ENCODE measurements at places on chromosomes 12 and 14.

DNA sequence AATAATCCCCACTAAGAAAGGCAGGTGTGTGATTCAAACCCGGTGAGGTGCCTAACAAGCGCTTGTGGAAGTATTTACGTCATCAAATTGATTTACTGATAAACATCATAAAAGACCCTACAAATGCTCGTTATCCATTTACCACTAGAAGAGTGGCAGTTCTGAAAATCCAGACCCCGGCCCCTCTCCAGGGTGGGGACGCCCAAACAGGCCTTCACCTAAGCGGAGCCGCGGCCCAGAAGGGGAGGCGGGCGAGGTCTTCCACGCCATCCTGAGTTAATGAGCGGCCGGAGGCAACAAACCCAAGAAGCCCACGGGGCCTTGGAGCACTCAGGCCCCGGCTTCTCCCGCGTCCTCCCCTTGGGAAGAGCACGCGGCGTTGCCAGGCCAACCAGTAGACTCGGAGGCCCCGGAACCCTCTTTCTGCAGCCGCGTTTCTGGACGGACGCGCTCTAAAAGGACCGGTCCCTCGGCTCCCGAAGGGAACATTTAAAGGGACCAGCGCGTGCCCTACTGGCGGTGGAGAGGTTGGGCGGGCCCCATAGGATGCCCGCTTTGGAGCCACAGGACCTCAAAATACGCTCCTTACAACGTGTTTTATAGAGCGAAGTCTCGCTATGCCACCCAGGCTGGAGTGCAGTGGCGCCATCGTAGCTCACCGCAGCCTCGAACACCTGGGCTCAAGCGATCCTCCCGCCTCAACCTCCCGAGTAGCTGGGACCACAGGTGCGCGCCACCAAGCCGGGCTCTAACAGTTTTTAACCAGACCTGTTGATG lies 3.5 kb downstream of the PTPN21 start:
- peak; percentile 76 for DNase-seq

DNA sequence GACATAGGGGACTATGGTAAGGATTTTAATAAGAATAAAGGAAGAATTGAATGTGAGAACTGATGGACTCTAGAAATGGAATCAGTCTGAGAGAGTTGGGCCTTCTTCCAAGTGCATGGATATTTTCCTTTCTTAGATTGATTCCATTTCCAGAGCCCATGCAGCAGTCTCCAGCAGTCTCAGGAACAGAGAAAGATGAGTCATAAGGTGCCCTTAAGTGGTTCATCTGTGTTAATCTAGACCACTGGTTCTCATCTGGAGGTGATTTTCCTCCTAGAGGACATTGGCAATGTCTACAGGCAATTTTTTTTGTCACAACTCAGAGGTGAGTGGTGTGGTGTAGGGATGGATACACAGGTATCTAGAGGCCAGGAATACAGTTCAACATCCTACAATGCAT lies 25.9 kb downstream of the TRIM9 start:
- DNase-seq: no peak

DNA sequence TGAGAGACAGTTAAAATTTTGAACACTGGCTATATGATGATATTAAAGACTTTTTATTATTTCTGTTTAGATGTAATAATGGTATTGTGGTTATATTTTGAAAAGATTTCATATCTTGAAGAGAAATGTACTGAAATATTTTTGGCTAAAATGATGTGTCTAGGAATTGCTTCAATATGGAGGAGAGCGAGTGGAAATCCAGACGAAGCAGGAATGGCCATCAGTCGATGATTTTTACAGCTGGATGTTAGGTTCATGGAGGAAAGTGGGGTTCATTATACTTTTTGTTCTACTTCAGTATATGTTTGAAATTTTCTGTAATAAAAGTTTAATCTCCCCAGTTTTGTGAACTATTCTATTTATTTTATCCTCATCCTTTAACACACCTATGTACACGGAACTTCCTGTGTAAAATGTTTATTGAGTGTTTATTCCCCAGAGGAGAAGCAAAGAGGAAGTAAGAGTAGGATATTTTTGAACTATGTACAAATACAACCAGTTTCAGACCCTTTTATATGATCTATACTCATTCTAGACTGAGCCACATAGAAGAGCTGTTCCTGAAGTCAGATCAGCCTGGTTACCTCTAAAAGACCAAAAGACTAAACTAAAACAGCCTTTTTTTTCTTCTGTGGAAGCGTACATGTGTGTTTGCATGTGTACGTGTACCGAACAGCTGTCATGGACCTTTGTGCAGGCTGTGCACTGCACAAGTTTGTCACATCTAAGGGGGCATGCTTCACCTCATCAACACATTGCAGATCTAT lies 211.0 kb upstream of the NUDT4 start:
- no peak for DNase-seq

GRCh38 chr12:13152756-13153155 lies 43.8 kb upstream of the EMP1 start:
- DNase-seq: no peak

DNA sequence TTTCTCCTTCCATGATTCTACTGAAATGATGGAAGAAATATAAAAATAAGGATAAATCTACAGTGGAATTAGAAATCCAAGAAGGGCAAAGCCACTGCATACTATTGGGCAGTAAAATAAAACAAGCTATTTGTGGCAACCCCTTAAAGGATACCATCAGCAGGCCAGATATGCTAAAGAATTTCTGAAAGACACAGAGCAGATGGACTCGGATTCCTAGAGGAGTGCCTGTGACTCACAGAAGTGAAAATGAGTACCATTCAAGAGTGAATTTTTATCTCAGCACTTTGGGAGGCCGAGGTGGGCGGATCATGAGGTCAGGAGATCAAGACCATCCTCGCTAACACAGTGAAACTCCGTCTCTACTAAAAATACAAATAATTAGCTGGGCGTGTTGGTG lies 318.1 kb downstream of the LRIG3 start:
- no peak for DNase-seq

GRCh38 chr12:5497329-5498053 lies 65.6 kb downstream of the NTF3 start:
- DNase-seq: no peak

DNA sequence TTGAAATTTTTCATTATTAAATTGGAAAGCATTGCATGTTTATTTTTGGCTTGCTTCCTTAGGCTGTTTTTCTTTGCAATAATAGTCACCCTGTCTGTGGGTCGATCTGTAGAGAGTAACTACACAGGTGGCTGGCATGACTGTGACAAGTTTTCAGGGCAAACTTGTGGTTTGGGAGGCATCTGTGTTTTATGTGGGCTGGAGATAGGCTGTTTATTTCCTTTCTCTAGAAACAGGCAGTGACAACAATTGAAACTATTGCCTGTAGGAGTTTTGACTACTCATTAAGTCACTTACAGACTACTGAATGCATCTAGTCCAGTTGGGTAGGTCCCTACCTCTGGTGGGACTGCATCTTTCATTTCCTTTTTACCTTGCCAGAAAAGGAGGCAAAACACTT lies 155.6 kb downstream of the DYRK2 start:
- DNase-seq: no peak

DNA sequence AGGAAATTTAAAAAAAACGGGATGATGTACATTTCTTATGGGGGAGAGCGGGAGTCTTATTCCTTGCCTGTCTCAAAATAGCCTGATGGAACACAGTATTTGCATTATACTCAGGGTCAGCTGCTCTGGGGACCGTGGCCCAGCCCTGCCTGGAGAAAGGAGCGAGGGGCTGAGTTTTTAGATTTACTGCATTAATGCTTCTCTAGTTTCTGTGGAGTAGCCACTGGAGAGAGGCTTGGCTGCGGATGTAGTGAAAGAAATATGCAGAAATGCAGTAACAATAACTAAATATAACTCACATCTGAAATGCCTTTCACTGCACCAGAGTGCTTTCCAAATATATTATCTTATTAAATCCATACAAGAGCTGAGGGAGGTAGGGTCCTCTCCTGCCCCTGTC lies 87.6 kb upstream of the MAP1LC3B2 start:
- no peak for DNase-seq

DNA sequence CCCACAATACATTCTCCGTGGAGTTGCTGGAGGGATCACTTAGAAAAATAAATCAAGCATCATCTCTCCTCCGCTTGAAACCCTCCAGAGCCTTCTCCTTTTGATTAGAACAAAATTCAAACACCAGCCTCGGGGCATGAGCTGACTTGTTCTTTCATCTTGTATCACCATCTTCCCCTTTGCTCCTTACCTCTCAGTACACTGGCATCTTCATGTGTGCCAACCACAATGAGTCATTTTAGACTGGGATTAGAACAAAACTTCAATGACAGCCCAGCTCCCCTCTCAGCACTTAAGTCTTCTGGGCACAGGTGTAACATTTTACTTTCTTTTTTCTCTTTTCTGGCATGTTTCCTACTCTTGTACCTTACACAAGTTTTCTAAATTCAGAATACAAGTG lies 1159.2 kb upstream of the TMEM132C start:
- DNase-seq: peak; percentile 58

- DNase-seq: peak; percentile 24
Measured at GRCh38 chr12:10331642-10332239, 24.1 kb downstream of the KLRD1 start.

- DNase-seq: no peak
Measured at GRCh38 chr14:78172428-78172827, 2.3 kb downstream of the NRXN3 start.

DNA sequence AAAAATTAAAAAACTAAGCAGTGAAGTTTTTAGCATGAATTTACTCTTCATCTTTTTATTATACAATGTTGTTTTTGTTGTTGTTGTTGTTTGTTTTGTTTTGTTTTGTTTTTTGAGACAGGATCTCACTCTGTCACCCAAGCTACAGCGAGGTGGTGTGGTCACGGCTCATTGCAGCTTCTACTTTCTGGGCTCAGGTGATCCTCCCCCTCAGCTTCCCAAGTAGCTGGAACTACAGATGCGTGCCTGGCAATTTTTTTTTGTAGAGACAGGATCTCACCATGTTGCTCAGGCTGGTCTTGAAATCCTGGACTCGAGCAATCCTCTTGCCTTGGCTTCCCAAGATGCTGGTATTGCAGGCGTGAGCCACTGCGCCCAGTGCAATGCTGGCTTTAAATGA lies 11.3 kb downstream of the PPFIBP1 start:
- no peak for DNase-seq

GRCh38 chr14:53043027-53043581 lies 92.3 kb upstream of the FERMT2 start:
- no peak for DNase-seq

- DNase-seq: peak; percentile 94
Measured at GRCh38 chr12:57726151-57726883, 12.2 kb downstream of the AGAP2 start.

DNA sequence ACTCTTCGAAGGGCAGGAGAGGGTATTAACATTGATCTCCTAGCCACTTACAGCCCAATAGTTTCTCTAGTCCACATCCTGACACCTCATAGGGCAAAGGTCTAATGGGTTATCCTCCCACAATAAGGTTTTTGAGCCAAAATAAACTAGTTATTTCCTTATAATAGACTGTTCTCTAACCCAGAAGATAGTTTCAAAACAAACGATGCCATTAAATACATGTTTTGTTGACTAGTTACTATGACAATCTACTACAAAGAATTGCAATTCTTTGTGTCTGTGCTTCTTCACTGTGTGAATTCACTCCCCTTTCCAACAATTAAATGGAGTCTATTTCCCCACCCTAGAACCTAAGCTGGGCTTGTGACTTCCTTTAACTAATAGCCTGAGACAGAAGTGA lies 6.4 kb upstream of the ACTR10 start:
- no peak for DNase-seq

DNA sequence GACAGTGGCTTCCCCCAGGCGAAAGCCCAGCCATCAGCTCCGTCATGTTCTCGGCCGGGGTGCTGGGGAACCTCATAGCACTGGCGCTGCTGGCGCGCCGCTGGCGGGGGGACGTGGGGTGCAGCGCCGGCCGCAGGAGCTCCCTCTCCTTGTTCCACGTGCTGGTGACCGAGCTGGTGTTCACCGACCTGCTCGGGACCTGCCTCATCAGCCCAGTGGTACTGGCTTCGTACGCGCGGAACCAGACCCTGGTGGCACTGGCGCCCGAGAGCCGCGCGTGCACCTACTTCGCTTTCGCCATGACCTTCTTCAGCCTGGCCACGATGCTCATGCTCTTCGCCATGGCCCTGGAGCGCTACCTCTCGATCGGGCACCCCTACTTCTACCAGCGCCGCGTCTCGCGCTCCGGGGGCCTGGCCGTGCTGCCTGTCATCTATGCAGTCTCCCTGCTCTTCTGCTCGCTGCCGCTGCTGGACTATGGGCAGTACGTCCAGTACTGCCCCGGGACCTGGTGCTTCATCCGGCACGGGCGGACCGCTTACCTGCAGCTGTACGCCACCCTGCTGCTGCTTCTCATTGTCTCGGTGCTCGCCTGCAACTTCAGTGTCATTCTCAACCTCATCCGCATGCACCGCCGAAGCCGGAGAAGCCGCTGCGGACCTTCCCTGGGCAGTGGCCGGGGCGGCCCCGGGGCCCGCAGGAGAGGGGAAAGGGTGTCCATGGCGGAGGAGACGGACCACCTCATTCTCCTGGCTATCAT lies 663 bp downstream of the PTGER2 start:
- DNase-seq: peak; percentile 51

All from Daoy (cell line).